ENCODE measurements at places on chromosomes 2 and 18.
A peak's percentile ranks its signal among the peaks of the same experiment; 100 is the strongest.

DNA sequence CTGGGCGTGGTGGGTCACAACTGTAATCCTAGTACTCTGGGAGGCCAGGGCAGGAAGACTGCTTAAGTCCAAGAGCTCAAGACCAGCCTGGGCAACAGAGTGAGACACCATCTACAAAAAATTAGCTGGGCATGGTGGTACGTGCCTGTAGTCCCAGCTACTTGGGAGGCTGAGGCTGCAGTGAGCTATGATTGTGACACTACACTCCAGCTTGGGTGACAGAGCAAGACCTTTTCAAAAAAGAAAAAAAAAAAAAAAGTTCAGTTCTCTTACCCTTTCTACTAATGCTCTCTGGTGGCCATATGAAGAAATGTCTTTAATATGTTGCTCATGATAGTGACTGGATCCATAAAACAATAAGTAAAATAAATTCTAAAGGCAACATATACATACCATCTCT, 14.9 kb downstream of the TYW5 start:
- DNase-seq, result no peak

- DNase-seq, result no peak
Measured at GRCh38 chr18:45227001-45227742, 388.1 kb upstream of the SLC14A2 start.

DNA sequence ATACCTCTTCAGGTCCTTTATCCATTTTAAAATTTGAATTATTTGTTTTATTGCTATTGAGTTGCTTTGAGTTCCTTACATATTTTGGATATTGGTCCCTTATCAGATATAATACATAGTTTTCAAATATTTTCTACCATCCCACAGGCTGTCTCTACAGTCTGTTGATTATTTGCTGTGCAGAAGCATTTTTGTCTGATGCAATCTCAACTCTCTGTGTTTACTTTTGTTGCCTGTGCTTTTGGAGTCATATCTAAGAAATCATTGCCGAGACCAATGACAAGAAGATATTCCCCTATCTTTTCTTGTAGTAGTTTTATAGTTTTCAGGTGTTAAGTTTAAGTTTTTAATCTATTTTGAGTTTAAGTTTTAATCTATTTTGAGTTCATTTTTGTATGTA, 25.2 kb upstream of the RASGRP3 start:
- no peak for DNase-seq

DNA sequence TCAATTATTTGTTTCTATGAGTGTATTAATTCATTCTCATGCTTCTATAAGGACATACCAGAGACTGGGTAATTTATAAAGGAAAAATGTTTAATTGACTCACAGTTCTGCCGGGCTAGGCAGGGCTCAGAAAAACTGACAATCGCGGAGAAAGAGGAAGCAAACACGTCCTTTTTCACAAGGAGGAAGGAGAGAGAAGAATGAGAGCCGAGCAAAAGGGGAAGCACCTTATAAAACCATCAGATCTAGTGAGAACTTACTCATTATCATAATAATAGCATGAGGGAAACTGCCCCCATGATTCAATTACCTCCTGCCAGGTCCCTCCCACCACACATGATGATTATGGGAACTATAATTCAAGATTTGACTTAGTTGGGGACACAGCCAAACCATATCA, 294.0 kb downstream of the DSC3 start:
- no peak for DNase-seq

DNA sequence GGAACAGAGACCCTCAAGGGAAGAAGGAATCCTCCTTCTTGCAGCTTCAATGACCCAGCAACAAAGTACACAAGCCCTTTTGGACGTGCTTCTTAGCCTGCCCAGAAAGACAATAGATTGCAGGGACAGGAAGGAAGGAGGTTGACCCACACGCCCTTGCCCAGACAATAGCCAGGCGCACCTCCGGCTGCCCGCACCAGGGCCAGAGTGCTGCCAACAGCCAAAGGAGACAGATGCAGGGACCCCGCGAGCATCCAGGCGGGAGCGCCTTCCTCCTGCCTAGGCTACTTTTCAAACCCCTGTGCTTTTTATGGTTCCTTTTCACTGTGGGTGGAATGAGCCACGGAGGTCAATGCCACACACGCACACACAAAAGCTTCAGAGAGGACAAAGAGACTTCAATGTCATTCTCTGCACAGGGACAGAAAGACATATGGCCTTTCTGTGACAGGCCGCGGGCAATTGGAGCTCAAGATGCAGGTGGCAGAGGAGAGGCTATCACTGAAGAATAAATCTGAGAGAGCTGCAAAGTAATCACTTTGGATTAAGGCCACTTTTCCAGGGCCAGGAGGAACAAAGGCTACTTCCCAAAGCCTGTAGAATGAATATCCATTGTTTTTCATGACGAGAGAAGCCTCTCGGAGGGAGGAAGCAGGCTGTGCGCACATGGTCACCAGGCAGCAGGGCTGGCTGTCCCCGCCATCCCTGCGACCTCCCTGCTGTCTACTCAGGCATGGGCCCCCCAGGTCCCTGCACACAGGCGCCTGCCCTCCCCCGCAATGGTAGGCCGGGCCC, 300.6 kb downstream of the EIPR1 start:
- DNase-seq, result no peak

DNA sequence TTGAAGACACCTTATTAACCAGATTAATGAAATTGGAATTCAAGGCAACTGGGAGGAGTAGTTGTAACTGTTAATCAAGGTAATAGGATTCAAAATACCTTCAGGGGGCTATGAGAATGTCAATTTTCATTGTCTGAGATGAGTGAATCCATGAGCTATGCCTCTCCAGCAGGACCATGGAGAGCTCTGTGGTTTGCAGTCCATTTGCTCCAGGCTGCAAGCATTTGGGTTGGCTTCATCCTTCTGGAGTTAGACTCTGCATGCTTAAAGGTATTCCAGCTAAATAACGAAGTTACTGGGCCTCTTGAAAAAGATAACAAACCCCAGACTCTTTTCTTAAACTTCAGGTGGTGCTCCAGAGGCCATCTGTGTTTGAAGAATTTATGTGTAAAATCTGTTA, 207.1 kb upstream of the SLC8A1 start:
- peak; percentile 13 for DNase-seq

GRCh38 chr2:111116843-111117597, 3.7 kb upstream of the BCL2L11 start:
- DNase-seq, result peak; percentile 79

DNA sequence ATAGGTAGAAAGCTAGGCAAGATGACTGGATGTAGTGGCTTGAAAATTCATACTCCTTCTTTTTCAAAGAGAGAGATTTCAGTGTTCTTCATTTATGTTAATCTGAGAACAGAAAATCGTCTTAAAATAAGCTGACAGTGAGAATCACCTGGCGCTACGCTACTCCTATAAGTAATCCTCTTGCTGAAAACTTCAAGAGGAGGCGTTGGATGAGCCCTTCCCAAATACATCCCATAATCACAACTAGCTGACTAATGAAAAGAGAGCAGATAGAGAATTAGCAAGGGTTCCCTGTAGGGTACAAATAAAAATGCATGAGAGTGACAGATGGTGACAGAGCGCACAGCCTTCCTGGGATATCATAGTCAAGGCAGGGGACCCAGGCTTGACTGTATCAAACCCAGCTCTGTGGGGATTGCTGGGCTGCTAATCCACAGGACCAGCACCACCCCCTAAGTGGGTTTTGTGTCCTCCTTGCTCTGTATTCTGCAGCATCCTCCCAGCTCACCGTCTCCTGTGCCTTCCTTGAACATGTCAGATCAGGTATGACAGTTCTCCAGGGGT, 280.2 kb downstream of the SP3 start:
- DNase-seq, result no peak

DNA sequence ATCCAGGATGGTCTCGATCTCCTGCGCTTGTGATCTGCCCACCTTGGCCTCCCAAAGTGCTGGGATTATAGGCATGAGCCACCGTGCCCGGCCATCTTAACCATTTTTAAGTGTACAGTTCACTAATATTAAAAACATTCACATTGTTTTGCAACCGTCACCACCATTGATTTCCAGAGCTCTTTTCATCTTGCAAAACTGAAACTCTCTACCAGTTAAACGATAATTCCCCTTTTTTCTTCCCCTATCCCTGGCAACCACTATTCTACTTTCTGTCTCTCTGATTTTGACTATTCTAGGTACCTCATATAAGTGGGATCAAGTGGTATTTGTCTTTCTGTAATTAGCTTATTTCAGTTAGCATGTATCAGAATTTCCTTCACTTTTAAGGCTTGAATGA, 16.8 kb upstream of the NEUROD1 start:
- no peak for DNase-seq

DNA sequence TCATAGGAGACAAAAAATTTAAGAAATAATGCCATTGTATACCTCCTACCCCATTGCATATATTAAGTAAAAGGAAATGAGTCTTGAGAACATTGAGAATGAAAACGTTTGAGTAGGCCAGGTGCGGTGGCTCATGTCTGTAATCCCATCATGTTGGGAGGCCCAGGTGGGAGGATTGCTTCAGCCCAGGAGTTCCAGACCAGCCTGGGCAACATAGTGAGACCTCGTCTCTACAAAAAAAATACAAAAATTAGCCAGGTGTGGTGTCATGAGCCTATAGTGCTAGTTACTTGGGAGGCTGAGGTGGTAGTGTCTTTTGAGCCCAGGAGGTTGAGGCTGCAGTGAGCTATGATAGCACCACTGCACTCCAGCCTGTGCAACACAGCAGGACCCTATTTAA, 107.7 kb upstream of the MGAT5 start:
- no peak for DNase-seq

- DNase-seq, result no peak
Measured at GRCh38 chr18:73790587-73790986, 357.0 kb downstream of the FBXO15 start.

GRCh38 chr2:204486805-204487204, 58.5 kb upstream of the PARD3B start:
- DNase-seq, result no peak

All from right kidney (tissue), 9 donors.